ENCODE measurements at places on chromosomes 2 and 18.

DNA sequence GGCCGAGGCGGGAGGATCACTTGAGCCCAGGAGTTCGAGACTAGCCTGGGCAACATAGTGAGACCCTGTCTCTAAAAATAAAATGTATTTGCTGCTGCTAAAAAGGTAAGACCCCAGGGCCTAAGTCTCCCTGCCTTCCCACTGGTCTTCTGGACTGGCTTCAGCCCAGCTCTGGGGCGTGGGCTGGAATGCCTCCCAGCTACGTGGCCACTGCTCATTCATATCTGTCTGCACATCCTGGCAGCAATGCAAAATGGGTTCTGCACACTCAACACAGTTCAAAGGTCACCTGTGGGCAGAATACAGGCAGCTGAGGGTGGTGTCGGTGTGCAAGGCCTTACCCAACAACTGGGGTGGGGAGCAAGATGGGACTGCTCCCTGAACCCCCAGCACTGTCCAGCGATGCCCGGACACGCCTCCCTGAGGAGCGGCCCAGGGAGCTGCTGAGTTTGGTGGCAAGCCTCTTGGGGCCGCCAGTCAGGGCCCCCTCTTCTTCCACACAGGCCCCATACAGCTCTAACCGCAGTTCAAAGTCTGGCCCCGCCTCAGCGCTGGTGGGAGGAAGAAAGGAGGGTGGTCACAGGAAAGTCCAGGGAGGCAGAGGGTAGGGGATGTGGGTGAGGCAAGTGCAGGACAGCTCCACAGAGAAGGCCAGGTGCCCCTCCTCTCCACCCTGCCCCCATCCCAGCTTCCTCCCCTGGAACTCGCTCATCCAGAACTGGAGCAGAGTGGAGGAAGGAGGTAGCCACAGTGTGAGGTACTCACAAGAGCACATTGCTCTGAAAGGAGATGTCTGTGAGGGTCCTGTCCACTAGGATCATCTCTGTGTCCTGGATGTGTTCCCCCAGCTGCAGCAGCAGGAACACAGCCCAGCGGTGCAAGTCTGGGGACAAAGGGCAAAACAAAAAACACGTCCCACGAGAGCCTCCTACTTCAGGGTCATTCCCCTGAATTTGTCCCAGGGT lies 8.2 kb downstream of the WDR54 start:
- no peak for DNase-seq

GRCh38 chr2:43340945-43341356 lies 114.5 kb upstream of the ZFP36L2 start:
- DNase-seq: no peak

DNA sequence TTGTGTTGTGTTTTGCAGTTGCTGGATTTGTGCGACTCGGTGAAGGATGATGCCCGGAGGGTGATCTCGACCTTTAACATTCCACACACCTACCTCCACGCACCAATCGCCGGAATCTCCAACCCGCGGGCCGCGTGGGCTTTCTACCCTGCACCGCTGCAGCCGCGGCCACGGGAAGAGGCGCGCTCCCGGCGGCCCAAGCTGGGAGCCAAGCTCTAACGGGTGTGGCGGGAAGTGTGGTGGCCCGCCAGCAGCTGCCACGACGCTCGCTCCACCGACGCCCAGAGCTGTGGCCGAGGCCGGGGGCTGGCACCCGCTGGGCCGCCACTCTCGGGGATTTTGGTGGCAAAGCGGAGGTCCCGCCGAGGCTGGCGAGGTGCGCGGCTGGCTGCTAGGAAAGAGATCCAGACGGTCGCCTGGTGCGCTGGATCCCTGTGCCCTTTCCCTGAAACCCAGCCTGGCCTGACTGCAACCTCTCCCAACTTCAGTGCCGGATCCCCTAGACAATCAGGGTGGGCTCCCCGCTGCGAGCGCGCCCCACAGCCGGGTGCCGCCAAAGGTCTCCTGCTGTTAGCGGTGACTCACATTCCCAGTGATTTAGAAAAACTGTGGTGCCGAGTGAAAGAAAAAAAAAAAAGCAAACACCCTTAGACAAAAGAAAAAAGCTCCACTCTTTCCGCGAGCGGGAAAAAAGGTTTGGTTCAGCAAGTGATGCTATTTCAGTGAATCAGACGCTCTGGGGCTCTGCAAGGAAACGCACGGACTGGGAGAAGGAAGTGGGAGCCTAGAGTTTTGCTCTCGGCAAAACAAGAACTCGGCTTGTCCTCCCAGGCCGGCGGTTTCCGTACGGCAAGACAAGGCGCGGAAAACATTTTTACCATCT lies 2.9 kb upstream of the BCL2L11 start:
- no peak for DNase-seq

DNA sequence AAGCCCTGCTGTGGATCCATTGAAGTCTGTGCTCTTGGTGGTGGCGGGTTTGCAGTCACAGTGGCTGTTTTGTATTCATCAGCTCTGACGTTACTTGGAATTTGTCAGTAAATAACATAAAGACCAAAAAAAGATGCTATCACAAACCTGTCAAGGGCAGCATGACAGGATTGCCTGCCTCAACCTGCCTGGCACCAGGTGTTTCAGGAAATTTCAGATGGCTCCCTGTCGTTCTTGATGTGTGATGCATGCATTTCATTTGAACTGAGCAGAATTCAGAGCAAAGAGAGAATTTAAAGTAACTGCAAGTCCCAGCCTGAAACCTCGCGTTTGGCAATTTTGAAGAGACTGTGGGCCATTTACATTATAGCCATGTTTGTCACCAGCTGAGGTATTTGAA lies 50.3 kb upstream of the EPC2 start:
- no peak for DNase-seq

DNA sequence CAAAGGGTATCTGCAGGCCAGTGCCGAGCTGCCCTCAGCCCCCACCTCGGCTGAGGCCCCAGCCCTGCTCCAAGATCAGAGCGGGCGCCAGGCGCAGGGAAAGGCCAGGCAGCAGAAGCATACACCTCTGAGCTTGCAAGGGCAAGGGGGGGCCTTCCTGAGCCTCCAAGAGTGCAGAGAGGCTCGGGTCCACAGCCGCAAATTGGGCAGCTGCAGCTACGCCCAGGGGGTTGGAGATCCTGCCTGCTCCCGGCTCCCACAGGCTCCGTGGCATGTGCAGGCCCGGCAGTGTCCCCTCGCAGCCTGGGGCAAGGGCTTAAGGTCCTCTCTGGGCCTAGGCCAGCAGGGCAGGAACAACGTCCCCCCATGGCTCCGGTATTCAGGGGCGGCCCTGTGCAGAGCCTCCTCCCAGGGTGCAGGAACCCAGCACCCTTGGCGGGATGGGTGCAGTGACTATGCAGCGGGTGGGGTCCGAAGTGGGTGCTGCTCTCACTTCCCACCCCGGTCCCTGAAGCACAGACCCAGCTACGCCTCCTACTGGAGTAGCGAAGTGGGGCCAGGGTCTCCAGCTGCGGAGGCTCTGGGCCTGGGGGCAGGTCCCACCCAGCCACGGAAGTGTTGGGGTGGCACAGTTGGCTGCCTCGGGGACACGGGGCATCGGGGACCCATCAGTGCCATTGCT lies 120.2 kb upstream of the TMEFF2 start:
- DNase-seq: no peak

DNA sequence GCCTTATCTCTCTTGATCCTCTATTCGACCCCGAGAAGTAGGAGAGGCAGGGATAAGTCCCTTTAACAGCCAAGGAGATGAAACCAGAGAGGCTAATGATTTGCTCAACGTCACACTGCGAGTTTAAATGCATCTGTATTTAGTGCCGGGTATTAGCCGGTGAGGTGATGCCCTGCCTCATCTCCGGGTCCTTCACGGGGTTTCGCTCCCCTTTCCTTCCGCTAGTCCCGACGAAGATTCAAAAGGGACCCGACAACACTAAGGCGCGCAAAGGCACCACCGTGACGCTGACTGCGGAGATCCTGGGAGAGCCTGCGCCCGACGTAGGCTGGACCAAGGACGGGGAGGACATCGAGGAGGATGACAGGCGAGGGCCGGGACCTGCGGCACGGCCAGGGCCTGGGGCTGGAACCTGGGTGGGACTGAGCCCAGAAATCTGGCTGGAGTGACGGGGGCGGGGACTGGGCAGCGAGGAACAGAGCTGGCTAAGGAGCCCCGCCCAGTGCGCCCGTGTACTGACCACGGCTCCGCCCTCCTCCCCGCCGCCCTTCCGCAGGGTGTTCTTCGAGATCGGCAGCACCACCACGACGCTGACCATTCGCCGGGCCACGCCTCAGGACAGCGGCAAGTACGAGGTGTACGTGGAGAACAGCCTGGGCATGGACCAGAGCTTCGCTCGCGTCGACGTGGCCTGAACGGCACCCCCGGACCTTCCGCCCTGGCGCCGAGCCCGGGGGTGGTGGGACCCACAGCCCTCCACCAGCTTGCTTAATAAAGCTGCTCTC lies 1.0 kb upstream of the GMPPA start:
- DNase-seq: no peak

GRCh38 chr2:122132147-122132691 lies 376.8 kb downstream of the TSN start:
- DNase-seq: no peak

GRCh38 chr2:166239548-166239947 lies 111.7 kb upstream of the SCN1A start:
- DNase-seq: no peak

DNA sequence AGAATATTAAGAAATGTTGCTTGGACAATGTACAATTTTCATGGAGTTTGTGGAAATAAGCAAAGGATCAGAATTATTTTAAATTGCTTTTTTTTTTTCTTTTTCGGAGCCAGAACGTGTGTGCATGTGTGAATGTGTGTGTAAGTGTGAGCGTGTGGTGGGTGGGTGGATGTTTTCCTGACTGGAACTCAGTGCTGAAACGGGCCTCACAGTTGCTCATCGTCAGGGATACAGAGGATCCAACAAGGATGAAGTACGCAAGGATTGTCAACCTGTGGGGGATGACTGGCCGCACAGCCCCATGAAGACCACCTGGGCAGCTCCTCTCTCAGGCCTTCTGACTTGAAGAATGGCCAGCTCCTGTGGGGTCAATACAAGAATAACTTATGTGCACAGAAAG lies 17.5 kb downstream of the IL1B start:
- DNase-seq: no peak

DNA sequence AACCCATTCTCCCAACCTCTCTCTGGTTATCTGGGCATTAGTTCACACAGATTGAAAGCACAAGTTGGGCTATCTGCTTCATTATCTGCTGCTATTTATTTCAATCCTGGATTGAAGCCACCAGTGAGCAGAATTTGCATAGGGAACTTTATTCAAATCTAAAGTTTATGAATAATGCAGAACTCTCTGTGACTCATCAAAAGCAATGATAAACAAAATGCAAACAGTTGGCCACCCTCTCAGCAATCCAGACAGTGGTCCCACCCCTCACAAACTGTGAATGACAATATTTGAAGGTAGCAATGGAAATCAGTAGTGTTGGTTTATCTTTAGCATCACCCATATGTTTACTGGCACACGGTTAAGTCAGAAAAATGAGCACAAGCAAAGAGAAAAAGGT lies 106.8 kb upstream of the TMEM178A start:
- no peak for DNase-seq

GRCh38 chr2:193894081-193894480 lies 1699.3 kb upstream of the TMEFF2 start:
- no peak for DNase-seq

- DNase-seq: no peak
Observed at GRCh38 chr18:2002151-2002550, 569.2 kb downstream of the METTL4 start.

- DNase-seq: no peak
Observed at GRCh38 chr2:74093840-74094239, 53.9 kb downstream of the BOLA3 start.

DNA sequence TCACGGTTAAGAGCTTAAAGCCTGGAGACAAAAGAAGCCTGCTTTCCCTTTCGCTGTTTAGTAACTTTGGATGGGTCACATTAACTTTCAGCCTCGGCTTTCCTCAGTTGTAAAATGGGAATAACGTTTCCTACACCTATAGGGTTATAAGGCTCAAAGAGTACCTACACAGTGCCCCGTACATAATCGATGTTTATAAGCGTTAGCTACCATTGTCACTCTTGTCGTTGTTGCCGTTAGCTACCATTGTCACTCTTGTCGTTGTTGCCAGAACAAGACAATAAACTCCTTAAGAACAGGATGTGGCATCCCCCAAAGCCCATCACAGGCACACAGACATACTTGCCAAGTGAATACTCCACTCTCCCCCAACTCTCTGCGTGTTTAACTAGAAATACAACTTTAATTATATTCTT lies 901 bp upstream of the MFSD6 start:
- no peak for DNase-seq

- no peak for DNase-seq
Observed at GRCh38 chr2:206389164-206389563, 54.2 kb upstream of the ADAM23 start.

- no peak for DNase-seq
Observed at GRCh38 chr2:69624611-69625010, 18.9 kb downstream of the AAK1 start.

GRCh38 chr2:140695155-140695554 lies 1435.7 kb downstream of the LRP1B start:
- no peak for DNase-seq

DNA sequence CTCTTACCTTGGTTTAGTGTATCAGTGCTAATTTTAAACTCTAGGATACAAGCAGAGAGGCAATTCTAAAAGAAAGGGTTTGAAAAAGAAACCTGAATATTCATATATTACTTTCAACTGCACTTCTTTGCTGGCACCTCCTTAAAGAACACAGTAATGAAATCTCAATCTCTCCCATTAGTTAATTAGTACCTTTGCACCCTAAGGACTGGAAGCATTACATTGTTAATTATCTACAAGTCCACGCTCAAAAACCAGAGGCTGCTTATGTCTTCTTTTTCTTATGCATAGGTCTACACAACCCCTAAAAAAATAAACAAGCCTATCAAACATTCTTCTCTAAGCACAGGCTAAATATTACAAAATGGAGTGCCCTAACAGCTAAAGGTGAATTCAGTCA lies 20.2 kb downstream of the EPHA4 start:
- no peak for DNase-seq

All from activated CD4-positive, alpha-beta T cell treated with anti-CD3 and anti-CD28 coated beads for 24 hours (primary cell).